Peyer's patch (tissue), 4 donors: ENCODE measurements at places on chromosomes 2 and 18. TPM values are rescaled to one million over a fixed set of nuclear protein-coding genes. Genes with fewer than 3 reads are reported as not detected.

- no peak for DNase-seq
Measured at GRCh38 chr2:40097691-40098385, 318.8 kb upstream of the THUMPD2 start.

The RIT2 gene
- not detected for total RNA-seq

- no peak for DNase-seq
Measured at GRCh38 chr2:38016219-38016618, 59.7 kb downstream of the CYP1B1 start.

The ATG9A gene
- total RNA-seq: 93.2 TPM

The SCYGR4 gene
- not detected for total RNA-seq

DNA sequence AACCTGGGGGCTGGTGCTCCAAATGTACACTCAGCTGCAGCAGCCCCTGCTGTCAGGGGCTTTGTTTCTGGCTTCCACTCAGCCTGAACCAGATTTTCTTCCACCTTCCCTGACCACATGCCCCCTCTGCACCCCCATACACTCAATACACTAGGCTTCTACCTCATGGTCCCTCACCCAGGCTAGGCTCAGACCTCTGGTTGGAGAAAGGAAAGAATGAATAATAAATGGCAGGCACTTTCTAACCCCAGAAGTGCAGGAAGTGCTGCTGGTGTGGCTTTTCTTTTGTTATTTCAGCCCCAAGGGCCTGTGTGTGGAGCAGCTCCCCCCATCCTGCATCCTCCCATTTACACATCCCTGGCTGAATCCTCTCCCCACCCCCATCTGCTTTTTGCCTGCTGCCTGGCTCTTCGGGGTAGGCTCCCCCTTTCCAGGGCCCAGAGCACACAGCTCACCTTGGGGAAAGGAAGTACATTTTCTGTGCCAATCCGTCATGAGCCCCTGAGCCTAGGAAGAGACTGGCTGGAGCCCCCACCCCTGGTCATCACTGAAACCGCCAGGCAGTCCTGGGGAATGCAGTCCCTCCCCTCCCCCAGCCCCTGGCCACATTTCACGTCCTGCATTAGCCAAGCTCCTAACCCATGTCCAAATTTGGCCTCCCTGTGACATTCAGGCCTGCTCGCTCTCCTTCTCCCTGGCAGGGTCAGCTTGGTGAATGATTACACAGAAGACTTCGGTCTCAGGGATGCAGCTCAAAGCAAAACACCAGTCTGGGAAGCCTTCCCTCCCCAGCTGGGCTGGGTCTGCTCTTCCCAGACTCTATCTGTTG lies 2.6 kb downstream of the DYSF start:
- DNase-seq: no peak

DNA sequence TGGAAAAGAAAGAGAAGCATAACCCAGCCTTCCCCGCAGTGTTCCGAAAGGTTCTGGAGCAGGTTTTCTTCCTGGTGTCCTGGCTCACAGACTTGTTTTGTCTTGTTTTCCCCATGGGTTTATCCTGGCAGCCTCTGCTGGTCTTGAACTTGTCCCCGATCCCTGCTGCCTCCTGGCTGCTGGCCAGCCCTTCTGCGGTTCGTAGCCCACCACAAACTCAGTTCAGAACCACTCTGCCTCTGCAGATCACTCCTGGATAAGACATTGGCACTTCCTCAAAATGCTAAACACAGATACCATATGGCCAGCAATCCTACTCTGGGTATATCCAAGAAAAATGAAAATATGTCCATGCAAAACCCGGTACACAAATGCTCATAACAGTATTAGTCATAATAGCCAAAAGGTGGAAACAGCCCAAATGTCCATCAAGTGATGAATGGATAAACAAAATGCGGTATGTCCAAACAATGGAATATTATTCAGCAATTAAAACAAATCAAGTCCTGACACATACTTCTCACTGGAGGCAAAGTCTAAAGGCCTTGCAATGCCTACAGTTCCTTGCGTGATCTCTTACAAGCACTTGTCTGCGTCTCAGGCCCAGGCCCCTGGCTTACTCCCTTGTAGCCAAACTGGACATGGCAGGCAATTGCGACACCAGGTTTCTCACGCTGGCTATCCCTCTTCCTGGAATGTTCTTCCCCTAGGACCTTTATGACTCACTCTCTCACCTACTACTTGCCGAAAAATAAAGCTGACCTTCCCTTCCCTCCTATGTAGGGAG lies 28.0 kb upstream of the ARHGEF4 start:
- DNase-seq: no peak

The COL4A3 gene
- total RNA-seq: 13.4 TPM

The CLEC4F gene
- total RNA-seq: 0.67 TPM

- DNase-seq: no peak
Measured at GRCh38 chr2:16190446-16191270, 250.3 kb downstream of the MYCN start.

The IL36RN gene
- not detected for total RNA-seq

The ALKAL2 gene
- total RNA-seq: 3.6 TPM

The LIMS3 gene
- 1.1 TPM for total RNA-seq

- DNase-seq: no peak
Measured at GRCh38 chr2:14619441-14619840, 13.1 kb upstream of the LRATD1 start.

The POTEJ gene
- total RNA-seq: not detected

DNA sequence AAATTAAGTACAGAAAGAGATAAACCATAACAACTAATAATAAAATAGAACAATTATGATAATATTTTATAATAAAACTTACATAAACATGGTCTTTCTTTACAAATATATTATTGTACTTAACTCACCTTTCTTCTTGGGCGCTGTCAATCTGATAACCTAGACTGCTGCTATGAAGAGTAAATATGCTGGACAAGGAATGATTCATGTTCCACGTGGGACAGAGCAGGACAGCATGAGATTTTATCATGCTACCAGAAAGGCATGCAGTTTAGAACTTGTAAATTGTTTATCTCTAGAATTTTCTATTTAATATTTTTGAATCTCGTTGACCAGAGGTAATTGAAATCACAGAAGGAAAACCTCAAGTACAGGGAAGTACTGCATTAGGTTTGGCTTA lies 210.7 kb downstream of the ANKRD30B start:
- DNase-seq: no peak

DNA sequence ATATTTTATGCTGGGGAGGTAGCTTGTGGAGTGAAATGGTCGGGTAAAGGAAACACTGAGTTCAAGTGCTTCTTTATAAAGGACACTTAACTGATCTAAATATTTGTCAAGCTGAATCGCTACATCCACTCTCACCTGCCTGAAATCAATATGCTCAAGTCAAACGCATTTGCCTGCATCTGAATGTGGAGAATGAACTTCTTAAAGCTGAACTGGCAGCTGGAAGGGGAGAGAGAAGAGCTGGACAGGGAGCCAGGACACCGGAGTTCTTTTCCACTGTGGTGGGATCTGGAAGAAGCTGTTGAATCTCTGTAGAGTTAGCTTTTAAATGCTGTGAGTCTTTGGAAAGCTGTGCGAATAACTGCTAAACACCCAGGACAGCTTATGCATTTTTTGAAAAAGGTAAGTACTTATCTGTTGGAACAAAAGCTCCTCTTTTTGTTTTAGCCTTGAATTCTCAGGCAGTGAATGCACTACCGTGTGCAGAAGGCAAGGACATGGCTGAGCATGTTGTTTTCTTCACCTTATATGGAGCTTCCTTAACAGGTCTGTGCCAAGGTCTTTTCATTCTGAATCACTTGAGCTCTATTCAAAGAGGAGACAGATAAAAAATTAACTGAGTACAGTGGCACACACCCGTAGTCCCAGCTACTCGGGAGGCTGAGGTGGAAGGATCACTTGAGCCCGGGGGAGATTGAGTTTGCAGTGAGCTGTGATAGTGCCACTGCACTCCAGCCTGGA lies 74.2 kb upstream of the KLF7 start:
- no peak for DNase-seq

DNA sequence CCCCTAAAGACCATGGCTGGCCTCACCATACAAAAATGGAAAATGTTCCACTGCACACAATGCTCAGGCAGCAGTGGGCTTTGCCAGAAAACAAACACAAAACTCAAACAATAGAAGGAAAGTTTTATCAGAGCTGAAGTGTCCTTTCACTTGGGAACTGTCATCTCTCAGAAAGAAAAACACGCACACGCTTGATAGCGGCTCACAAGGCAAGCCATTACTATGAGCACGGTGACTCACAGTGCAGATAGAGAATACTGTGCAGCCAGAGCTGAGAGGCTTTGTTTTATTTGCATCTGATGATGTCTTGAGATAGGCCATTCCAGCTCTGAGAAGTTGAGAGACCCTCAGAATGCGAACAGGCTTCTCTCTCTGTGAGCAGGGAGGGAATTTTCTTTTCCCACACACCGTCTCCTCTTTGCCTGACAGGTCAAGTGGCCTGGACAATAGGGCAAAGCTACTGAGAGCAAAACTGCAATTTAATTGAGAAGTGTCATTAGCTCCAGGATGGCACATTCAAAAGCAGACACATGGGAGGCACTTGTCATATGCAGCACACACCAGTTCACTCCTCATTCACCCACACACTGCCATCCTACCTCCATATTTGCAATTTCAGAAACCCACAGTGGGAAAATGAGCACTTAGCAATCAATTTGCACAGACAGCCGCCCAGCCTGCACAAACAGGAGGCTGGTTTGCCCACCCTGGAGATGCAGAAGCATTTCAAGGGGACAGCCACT lies 236.6 kb downstream of the SS18 start:
- no peak for DNase-seq

GRCh38 chr2:27707462-27708256 lies 44.0 kb downstream of the SLC4A1AP start:
- no peak for DNase-seq

DNA sequence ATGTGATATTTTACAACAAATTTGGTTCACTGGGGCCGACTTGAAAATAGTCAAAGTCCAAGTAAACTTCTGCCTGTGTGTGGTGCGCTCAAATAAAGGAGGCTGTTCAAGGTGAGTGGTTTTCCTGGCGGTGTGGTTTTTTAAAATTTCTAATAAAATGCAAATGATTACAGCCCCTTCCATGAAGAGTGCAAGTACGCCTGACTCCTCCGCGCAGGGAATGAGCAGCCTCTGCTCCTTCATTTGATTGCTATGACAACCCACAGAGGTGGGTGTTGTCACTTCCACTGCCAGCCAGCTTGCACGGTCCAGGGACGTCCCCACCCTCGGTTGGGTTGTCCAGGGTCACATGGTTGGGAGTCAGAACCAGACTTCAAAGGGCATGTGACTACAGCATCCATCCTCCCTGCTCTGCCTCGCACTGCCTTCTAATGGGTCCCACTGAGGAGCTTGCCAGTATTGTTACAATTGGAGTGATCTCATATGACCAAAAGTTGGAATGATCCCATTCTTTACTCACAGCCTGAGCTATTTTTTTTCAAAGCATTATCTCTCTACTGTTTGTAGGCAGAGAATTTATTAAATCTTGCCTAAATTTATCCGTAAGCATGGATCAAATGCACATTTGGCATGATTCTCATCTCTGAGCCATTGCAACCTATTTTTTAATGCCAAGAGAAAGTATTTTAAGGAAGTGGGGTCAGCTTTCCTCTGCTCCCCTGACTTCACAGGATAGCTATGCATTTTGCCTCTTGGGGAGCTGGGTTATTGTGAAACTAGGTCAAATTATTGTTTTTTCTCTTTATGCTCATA lies 121.3 kb downstream of the AGAP1 start:
- DNase-seq: no peak

DNA sequence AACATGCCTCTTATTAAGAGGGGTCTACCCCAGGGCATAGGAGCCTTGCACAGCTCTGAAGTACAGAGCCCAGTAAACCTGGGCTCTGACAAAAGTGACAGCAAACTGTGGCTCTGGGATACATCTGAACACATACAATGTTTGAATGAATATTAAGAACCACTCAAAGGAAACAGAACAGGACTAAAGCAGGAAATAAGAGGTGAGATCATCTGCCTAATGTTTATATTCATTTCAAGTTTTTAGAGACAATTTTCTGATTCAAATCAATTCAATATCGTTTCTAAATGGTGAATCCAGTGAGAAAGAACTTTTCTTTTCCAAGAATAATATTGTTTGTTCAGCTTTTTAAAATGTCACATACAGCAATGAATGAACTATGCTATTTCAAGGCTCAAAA lies 136.7 kb upstream of the CAVIN2 start:
- DNase-seq: no peak

- DNase-seq: no peak
Measured at GRCh38 chr2:232316461-232317330, 61.9 kb upstream of the ALPP start.

The CD207 gene
- total RNA-seq: not detected

GRCh38 chr2:175251425-175252041 lies 70.0 kb upstream of the ATP5MC3 start:
- DNase-seq: no peak

The DES gene
- total RNA-seq: 85.0 TPM

DNA sequence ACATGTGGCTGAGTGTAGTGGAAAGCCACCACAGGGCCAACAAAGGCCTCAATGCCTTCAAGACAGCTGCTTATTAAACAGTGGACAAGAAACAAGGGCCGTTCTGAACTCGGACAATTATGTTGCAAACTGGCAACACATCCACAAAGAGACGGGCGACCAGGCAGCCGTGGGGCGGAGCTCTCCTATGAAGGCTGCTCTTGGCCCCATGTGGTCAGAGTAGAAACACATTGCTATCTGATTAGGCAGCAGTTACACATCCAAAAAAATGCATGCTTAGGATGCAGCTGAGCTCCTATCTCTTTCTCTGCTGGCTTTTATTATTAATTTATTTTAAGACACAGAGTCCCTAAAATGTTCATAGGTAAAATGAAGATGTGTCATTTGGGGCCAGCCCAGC lies 163.4 kb downstream of the TMEM163 start:
- DNase-seq: no peak

- DNase-seq: no peak
Measured at GRCh38 chr2:203775684-203776083, 69.2 kb downstream of the CD28 start.

GRCh38 chr2:61857224-61857623 lies 3.4 kb upstream of the FAM161A start:
- no peak for DNase-seq

The KYNU gene
- 25.6 TPM for total RNA-seq

DNA sequence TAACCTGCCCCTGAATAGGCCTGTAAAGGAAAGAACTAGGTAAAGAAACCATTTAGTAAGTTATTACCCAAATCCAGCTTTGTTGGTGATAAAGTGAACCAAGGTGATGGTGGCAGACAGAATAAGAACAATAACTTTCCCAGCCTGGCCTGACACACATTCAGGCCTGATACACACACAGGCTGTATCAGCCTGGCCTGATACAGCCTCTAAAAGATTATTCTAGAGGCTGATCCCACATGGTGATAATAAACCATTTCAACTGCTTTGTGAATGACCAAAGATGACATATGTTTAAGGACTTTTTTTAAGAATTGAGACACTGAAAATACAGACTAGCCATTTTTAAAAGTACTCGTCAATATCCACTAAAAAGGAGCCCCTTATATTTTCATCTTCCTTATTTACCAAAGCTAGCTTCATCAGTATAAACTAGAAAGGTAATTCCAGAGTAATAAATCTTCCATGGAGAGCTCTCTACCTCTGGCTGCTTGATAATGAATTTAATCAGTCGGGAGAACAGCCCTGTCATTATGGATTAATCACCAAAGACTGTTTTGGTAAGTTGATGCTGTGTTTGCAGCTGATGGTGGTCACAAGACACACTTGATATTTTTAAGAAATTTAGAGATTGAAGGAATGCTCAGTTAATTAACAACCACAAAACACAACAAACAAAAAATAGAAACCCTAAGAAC lies 77.2 kb downstream of the SLC8A1 start:
- DNase-seq: no peak

The IL1R2 gene
- total RNA-seq: 4.0 TPM
